ENCODE measurements at places on chromosomes 11 and 22.

DNA sequence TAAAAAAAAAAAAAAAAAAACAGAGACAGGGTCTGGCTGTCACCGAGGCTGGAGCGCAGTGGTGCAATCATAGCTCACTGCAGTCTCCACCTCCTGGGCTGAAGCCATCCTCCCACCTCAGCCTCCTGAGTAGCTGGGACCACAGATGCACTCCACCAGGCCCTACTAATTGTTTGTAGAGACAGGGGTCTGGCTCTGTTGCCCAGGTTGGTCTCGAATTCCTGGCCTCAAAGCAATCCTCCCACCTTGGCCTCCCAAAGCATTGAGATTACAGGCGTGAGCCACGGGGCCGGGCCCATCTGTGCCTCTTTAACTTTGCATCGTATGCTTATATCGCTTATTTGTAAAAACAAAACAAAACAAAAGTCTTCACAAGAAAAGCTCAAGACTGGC lies 3.1 kb downstream of the CPT1A start:
- DNase-seq = no peak

GRCh38 chr11:126733685-126734084 lies 266.9 kb downstream of the KIRREL3 start:
- no peak for DNase-seq

GRCh38 chr22:30572210-30572609 lies 2.3 kb downstream of the GAL3ST1 start:
- no peak for DNase-seq

DNA sequence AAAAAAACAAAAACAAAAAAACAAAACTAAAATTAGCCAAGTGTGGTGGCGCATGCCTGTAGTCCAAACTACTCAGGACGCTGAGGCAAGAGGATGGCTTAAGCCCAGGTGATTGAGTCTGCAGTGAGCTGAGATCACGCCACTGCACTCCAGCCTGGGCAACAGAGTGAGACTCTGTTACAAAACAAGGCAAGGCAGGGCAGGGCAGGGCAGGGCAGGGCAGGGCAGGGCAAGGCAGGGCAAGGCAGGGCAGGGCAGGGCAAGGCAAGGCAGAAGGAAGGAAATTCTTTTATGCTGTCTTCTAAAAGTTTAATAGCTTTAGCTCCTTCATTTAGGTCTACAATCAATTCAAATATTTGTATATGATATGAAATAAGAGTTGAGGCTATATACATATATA lies 50.1 kb upstream of the RASSF10 start:
- DNase-seq = no peak
